Astrocyte (in vitro differentiated cells and primary cell): ENCODE measurements at places on chromosomes 1 and 21. TPM values are rescaled to one million over a fixed set of nuclear protein-coding genes. Genes with fewer than 3 reads are reported as not detected.

DNA sequence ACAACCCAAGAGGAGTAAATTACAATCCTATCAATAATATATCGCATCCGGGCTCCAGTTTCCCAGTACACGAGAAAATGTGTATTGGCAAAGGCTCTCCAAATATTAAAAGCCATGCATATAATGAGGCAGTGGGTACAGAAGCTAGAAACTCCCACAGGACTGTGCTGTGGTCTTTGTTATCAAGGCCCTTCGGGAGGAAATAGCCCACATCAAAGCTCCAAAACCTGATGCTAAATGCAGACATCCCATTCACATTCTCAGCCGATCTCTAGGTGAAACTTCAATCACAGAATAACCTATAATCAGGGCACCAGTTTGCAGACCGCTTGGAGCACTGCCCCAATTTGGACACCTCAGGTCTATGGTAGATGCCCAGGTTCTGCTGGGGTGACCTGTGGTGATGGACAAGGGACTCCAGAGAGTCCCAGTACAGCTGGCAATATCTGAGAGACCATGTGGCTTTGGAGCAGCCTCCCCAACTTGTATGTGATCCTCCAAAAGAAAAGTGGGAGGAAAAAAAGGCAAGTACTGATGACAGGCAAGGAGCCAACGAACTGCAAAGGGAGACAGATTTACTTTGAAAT, 148.8 kb upstream of the CAMK1G start:
- no peak overlapping the region for H3K4me3 ChIP-seq
- DNase-seq = no peak
- H3K4me1 ChIP-seq = peaks cover 4% of the 10 kb centered on the region
- no peak overlapping the region for H3K27ac ChIP-seq
- H3K36me3 ChIP-seq = no peaks in the 10 kb centered on the region

DNA sequence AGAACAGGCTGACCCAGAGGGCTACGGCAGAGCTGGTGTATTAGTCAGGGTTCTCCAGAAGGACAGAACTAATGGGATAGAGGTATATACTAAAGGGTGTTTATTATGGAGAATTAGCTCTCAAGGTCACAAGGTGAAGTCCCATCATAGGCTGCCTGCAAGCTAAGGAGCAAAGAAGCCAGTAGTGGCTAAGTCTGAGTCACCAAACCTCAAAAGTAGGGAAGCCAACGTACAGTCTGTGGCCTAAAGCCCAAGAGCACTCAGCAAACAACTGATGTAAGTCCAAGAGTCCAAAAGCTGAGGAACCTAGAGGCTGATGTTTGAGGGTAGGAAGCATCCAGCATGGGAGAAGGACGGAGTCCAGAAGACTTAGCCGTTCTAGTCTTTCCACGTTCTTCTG, 179.2 kb downstream of the BACH1 start:
- no peak overlapping the region for H3K27ac ChIP-seq
- DNase-seq = peak; percentile 85
- H3K27me3 ChIP-seq = no peaks in the 10 kb centered on the region
- peaks cover 15% of the 10 kb centered on the region for H3K4me1 ChIP-seq

GRCh38 chr1:39165049-39165448, 39.4 kb upstream of the MACF1 start:
- no peak overlapping the region for H3K27ac ChIP-seq
- no peak for DNase-seq
- H3K27me3 ChIP-seq = no peaks in the 10 kb centered on the region
- H3K4me1 ChIP-seq = peaks cover 12% of the 10 kb centered on the region
- no peak overlapping the region for H3K4me3 ChIP-seq
- peaks cover 2% of the 10 kb centered on the region for H3K36me3 ChIP-seq

- no peak overlapping the region for H3K4me3 ChIP-seq
- H3K4me1 ChIP-seq = peaks cover 7% of the 10 kb centered on the region
- peak; percentile 27 for DNase-seq
- H3K27ac ChIP-seq = no peak overlapping the region
Measured at GRCh38 chr1:61182049-61182448, 99.7 kb downstream of the NFIA start.

- no peak overlapping the region for H3K27ac ChIP-seq
- no peak for DNase-seq
- H3K4me1 ChIP-seq = peaks cover 45% of the 10 kb centered on the region
- H3K4me3 ChIP-seq = peak overlapping the region; percentile 61
Measured at GRCh38 chr1:31763671-31764311, 349 bp downstream of the ADGRB2 start.

DNA sequence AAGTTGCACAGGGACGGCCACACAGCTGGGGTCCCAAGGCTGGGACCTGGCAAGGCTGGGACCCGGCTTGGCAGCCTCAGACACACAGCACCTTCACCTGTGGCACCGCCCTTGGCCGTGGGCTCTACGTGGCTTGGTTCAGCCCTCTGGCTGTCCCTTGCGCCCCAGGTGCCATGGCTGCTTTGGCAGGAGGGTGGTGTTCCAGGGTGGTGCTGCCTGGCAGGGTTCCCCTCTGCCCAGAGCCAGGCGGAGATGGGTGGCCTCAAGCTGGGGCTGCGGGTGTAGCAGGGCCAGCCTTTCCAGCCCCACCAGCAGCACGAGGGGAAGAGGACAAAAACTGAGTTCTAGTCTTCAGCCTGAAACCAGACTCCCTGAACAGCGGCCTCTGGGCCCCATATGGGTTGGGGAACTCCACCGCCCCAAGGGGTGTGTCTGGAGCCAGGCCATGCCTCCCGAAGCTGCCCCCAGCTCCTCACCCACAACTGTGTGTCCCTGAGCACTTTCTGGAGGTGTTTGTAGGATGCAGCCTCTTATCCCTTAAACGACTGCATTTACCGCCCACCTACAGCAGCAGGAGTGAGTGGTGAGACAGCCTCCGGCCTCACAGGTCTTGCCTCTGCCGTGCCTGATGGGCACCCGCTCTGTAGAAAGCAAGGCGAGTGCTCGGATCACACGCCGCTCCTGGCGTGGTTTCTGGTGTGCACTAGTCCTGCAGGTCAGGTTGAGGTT, 92.3 kb downstream of the PDE9A start:
- no peak overlapping the region for H3K4me3 ChIP-seq
- no peak overlapping the region for H3K27ac ChIP-seq
- peaks cover 38% of the 10 kb centered on the region for H3K27me3 ChIP-seq
- no peak for DNase-seq
- no peaks in the 10 kb centered on the region for H3K4me1 ChIP-seq

GRCh38 chr1:227952374-227953021, 4.8 kb upstream of the WNT9A start:
- no peaks in the 10 kb centered on the region for H3K36me3 ChIP-seq
- peaks cover 2% of the 10 kb centered on the region for H3K27me3 ChIP-seq
- peaks cover 5% of the 10 kb centered on the region for H3K4me1 ChIP-seq
- DNase-seq = no peak

DNA sequence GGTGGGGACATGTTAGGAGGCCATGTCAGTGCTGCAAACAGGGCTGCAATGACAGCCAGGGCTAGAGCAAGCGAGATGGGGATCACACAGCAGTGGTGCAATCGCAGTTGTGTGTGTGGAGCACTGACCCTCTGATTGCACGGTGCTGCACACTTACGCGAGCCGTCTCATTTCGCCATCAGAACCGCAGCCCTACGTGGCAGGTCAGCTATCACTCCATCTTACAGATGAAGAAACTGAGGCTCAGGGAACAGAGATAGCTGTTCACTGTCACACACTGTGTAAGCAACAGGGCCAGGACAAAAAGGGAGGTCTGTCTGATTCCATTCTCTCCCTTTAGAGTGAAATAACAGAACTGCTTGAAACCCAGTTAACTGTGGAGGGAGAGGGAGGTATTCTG, 104.8 kb upstream of the SLC45A1 start:
- DNase-seq = no peak
- H3K36me3 ChIP-seq = no peaks in the 10 kb centered on the region
- H3K27ac ChIP-seq = no peak overlapping the region

- peaks cover 18% of the 10 kb centered on the region for H3K4me1 ChIP-seq
- H3K4me3 ChIP-seq = no peak overlapping the region
- H3K27ac ChIP-seq = no peak overlapping the region
- DNase-seq = peak; percentile 85
Measured at GRCh38 chr1:210291786-210292230, 36.9 kb upstream of the HHAT start.

DNA sequence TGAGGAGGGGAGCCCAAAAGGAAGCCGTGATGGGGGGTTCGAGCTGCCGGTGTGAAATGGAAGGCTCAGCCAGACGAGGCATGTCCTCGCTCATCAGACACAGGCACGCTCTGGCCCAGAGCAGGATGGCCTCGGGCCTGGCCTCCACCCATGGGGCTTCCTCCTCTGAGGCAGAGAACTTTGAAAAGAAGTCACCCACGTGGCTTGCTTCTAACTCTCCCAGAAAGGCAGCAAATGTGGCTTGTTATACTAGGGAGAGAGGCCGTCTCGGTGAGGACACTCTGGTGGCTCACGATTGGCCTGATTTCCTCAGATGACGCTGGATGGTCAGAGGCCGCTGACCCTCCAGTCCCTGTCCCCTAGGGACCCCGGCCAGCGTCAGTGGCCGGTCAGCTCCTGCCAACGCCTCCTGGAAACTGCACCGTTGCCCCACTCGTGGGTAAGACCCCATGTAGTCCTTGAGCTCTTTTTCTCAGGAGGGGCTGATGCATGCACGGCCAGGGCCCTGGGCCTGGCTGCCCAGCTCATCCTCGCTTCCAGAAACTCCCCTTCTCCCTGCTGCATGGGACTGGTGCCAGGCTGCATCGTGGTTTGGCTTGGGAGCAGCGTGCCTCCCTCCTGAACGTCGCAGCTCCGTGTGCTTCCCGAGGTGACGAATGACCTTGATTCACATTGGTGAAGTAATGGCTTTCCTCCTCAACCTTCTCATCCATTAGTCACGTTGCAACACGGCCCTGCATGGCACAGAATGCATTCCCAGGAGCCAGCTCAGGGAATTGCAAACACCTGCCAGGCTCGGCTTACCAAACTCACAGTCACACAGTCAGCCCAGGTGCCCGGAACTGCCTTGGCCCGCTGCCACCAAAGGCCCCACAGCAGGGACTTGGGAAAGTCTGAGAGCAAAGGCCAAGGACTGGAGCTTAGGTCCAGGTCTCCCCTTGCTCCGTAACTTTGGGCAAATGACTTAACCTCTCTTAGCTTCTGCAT, 58.8 kb downstream of the TOMM20 start:
- peak; percentile 97 for DNase-seq
- H3K4me3 ChIP-seq = no peak overlapping the region
- peaks cover 44% of the 10 kb centered on the region for H3K4me1 ChIP-seq
- H3K27me3 ChIP-seq = no peaks in the 10 kb centered on the region
- peak overlapping the region; percentile 50 for H3K27ac ChIP-seq
- H3K36me3 ChIP-seq = no peaks in the 10 kb centered on the region

The RUNX3 gene
- 2.1 and 2.5 TPM in 2 replicates for total RNA-seq

The VSIG8 gene
- total RNA-seq = not detected in 2 replicates

The WLS gene
- total RNA-seq = 171 and 187 TPM in 2 replicates

The KCNJ10 gene
- total RNA-seq = 0.27 and 0.29 TPM in 2 replicates

The KPRP gene
- not detected in 2 replicates for total RNA-seq

The ATP6V1G3 gene
- total RNA-seq = not detected in 2 replicates

The MPZ gene
- 2.3 TPM in 2 replicates for total RNA-seq

The LCE1D gene
- not detected in 2 replicates for total RNA-seq

The TLR5 gene
- 1.1 and 1.2 TPM in 2 replicates for total RNA-seq
